Activated CD8-positive, alpha-beta memory T cell treated with anti-CD3 and anti-CD28 coated beads, Interleukin-2, amount 10 ng/mL, durations not matched to agents 7 days and 5 days (primary cell): ENCODE measurements at places on chromosomes 13 and 19. TPM values are rescaled to one million over a fixed set of nuclear protein-coding genes. Genes with fewer than 3 reads are reported as not detected.

SIGLEC8 gene
- not detected for total RNA-seq

SHISA7 gene
- not detected for total RNA-seq

KIR3DL1 gene
- total RNA-seq, result 0.28 TPM

LILRA2 gene
- 0.14 TPM for total RNA-seq

- H3K4me3 ChIP-seq, result no peak overlapping the region
- DNase-seq, result no peak
- H3K27me3 ChIP-seq, result no peaks in the 10 kb centered on the region
- H3K4me1 ChIP-seq, result no peaks in the 10 kb centered on the region
Measured at GRCh38 chr13:19169991-19170390, 11.6 kb downstream of the TUBA3C start.

GRCh38 chr13:45473627-45474026 is 8.9 kb downstream of the COG3 start:
- no peaks in the 10 kb centered on the region for H3K27me3 ChIP-seq
- peaks cover 27% of the 10 kb centered on the region for H3K4me1 ChIP-seq
- H3K4me3 ChIP-seq, result no peak overlapping the region
- no peak overlapping the region for H3K27ac ChIP-seq
- H3K36me3 ChIP-seq, result peaks cover 32% of the 10 kb centered on the region
- no peak for DNase-seq

DNA sequence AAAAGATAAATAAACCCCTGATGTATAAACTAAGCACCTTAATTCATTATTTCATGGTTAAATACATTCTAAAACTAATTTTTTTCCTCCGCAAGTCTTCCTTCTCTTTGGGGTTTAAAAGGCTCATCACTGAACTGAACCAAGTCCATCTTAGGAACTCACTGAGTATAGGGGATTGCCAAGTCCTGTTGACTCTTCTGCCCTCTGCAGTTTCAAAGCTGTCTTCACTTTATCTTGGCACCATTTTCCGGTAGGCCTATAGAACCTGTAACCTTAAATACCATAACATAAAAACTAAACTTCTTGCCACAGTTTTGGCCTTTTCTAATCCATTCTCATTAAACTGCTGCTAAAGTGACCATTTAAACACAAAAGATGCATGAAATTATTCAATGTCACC is 66.5 kb upstream of the USPL1 start:
- H3K36me3 ChIP-seq, result no peaks in the 10 kb centered on the region
- H3K4me3 ChIP-seq, result no peak overlapping the region
- DNase-seq, result peak; percentile 40
- H3K4me1 ChIP-seq, result peaks cover 1% of the 10 kb centered on the region
- no peaks in the 10 kb centered on the region for H3K27me3 ChIP-seq

DNA sequence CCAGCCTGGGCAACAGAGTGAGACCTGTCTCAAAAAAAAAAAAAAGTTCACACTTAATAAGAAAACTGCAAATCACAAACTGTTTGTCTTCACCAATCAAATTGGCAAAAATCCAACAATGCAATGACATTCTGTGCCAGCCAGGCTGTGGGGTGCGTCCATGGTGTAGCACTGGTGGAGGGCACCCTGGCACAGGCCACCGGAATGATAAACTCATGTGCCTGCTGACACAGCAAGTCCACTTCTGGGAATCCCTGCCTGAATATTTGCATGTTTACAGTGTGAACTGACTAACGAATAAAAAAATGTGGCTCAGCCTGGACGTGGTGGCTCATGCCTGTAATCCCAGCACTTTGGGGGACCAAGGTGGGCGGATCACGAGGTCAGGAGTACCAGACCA is 1.6 kb upstream of the LRRC25 start:
- no peak overlapping the region for H3K27ac ChIP-seq
- H3K4me3 ChIP-seq, result no peak overlapping the region
- H3K36me3 ChIP-seq, result no peaks in the 10 kb centered on the region

DNA sequence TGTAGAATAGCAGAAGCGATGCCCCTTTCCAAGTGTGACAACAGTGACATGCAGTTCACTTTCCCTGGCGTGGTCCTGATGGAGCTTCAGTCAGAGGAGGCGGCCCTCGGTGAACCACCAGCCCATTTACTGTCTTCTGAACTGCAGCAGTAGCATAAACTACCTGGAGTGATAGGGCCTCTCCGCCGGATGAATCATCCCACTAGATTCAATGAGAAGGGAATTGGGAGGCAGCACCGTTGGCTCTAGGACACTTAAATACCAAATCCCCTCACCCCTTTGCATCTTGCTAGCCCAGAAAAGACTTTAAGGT is 112.8 kb upstream of the GPR12 start:
- no peaks in the 10 kb centered on the region for H3K36me3 ChIP-seq
- peaks cover 10% of the 10 kb centered on the region for H3K27me3 ChIP-seq
- H3K4me3 ChIP-seq, result no peak overlapping the region
- no peak for DNase-seq
- no peaks in the 10 kb centered on the region for H3K4me1 ChIP-seq

DNA sequence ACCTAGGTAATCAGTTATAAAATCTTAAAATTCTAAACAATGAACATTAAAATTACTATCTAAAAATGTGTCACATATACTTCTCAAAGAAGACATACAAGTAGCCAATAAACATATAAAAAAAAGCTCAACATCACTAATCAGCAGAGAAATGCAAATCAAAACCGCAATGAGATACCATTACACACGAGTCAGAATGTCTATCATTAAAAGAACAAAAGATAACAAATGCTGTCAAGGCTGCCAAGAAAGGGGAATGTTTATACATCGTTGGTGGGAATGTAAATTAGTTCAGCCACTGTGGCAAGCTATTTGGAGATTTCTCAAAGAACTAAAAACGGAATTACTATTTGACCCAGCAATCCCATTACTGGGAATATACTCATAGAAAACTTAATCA is 310.3 kb upstream of the EDNRB start:
- no peak for DNase-seq
- H3K4me1 ChIP-seq, result no peaks in the 10 kb centered on the region
- no peaks in the 10 kb centered on the region for H3K27me3 ChIP-seq
- no peaks in the 10 kb centered on the region for H3K36me3 ChIP-seq
- no peak overlapping the region for H3K4me3 ChIP-seq
- H3K27ac ChIP-seq, result no peak overlapping the region

DNA sequence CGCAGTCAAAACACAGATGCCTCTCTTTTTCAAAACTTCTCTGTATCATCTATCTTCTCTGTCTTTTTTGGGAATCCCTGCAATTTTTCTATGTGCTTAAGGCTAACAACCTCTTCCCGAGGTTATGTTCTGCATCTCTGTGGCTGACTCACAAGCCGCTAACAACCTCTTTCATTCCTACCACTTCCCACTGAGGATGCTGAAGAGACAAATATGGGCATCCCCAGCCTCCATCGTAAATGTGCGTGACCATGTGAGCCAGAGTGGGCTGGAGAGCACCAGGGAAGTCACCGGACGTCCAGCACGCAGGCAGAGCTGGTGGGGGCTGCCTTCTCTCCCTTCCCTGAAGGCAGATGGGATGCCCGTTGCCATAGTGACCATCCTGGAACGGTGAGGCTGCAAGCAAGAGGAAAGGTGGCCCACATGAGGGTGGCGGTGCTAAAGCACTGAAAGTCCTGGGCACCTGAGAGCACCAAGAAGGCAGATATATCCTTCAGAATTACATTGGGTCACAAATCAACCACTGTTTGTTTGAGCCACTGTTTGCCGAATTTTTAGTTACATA is 122.8 kb downstream of the SHISA2 start:
- H3K27ac ChIP-seq, result no peak overlapping the region
- peaks cover 3% of the 10 kb centered on the region for H3K27me3 ChIP-seq
- H3K4me1 ChIP-seq, result no peaks in the 10 kb centered on the region
- no peak overlapping the region for H3K4me3 ChIP-seq

DNA sequence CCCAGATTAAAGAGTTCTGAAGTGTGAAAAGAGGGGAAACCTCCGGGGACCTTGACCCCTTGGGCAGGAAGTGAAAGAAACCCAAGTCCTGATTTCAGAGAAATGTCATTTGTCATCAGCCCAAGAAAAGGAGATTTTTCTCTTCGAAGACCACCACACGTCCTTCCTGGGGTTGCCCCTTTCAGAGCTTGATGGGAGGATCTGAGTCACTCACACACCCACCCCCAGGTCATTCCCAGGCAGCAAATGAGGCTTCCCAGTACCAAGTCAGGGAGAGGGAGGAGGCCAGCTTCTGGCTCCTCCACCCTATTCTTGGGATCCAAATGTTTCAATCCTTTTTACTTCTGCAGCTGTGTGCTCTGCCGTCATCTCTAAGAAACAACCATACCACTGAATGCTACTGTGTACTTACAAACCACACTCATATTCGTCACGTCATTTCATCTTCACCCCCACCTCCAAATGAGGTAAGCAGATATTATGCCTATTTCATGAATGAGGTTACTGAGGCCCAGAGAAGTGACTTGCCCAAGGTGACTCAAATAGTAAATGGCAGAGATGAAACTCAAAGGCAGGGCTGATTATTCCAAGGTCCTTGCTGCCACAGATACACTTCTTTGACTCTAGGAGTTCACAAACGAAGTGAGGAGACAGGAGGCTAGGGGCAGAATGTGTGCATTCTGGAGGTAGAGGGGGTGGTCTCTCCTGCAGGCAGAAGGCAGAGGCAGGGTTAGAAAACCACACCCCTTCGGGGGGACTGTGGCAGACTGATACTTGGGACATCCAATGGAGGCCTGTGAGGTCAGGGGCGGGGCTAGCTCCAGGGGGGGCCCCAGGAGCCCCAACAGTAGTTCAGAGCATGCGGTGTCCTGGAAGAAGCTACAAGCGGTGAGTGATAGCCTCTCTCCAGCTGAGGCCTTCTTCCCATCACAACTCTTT is 5.0 kb upstream of the KMT2B start:
- DNase-seq, result peak; percentile 95
- peak overlapping the region; percentile 89 for H3K4me3 ChIP-seq
- peaks cover 56% of the 10 kb centered on the region for H3K4me1 ChIP-seq
- H3K27me3 ChIP-seq, result no peaks in the 10 kb centered on the region

DNA sequence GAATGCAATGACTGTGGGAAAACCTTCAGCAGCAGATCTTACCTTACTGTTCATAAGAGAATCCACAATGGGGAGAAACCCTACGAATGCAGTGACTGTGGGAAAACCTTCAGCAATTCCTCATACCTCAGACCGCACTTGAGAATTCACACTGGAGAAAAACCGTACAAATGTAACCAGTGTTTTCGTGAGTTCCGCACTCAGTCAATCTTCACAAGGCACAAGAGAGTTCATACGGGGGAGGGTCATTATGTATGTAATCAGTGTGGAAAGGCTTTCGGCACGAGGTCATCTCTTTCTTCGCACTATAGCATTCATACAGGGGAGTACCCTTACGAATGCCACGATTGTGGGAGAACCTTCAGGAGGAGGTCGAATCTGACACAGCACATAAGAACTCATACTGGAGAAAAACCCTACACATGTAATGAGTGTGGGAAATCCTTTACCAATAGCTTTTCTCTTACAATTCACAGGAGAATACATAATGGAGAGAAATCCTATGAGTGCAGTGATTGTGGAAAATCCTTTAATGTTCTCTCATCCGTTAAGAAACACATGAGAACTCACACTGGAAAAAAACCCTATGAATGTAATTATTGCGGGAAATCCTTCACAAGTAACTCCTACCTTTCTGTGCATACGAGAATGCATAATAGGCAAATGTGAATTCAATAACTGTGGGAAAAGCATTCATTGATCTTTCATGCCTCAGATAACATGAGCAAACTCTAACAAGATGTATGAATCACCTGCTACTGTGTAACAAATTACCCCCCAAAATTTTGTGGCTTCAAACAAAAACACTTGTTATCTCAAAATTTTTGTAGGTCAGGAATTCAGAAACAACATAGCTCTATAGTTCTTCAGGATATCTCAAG is 13.8 kb downstream of the ZNF557 start:
- no peaks in the 10 kb centered on the region for H3K4me1 ChIP-seq
- no peak overlapping the region for H3K27ac ChIP-seq
- no peaks in the 10 kb centered on the region for H3K27me3 ChIP-seq
- peaks cover 80% of the 10 kb centered on the region for H3K36me3 ChIP-seq
- DNase-seq, result no peak

- H3K36me3 ChIP-seq, result peaks cover 7% of the 10 kb centered on the region
- H3K4me3 ChIP-seq, result peak overlapping the region; percentile 76
- DNase-seq, result peak; percentile 94
Measured at GRCh38 chr13:30376426-30377311, 45.6 kb upstream of the UBE2L5 start.

DNA sequence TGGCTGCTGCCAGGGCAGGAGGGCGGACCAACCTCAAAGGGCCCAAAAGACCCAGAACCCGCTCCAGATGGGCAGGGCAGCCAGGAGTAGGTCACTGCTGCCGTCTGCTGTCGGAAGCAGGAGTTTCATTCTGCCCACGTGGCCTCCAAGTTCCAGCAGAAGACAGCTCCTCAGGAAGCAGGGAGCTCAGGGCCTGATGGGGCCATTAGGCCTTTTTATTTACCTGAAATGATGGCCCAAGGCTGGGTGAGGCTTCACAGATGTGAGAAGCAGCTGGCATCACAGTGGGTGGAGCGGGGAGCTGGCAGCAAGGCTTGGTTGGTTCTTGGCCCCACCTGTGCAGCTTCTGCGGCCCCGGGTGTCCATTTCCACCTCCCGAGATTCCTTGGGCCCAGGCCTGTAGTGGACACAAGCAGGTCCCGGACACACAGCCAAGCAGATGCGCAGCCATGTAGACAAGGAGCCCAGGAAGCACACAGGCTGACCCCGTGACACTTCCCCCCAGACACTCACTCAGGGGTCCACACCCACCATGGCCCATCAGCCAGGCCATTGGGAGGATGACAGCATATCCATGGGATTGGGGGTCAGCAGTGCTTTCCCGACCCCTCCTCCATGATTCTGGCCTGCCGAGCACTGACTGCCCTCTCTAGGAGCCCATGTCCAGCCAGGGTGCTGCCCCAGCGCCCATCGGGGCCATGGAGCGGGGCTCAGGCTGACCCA is 26.4 kb downstream of the C13orf46 start:
- H3K4me1 ChIP-seq, result no peaks in the 10 kb centered on the region
- no peak overlapping the region for H3K4me3 ChIP-seq
- DNase-seq, result no peak
- H3K36me3 ChIP-seq, result no peaks in the 10 kb centered on the region
- H3K27me3 ChIP-seq, result no peaks in the 10 kb centered on the region

GRCh38 chr19:3440082-3440481 is 40.2 kb downstream of the SMIM24 start:
- no peak overlapping the region for H3K27ac ChIP-seq
- peak; percentile 71 for DNase-seq
- peaks cover 4% of the 10 kb centered on the region for H3K4me1 ChIP-seq
- H3K4me3 ChIP-seq, result no peak overlapping the region
- H3K36me3 ChIP-seq, result peaks cover 2% of the 10 kb centered on the region
